ENCODE measurements at places on chromosomes 3 and 15.

DNA sequence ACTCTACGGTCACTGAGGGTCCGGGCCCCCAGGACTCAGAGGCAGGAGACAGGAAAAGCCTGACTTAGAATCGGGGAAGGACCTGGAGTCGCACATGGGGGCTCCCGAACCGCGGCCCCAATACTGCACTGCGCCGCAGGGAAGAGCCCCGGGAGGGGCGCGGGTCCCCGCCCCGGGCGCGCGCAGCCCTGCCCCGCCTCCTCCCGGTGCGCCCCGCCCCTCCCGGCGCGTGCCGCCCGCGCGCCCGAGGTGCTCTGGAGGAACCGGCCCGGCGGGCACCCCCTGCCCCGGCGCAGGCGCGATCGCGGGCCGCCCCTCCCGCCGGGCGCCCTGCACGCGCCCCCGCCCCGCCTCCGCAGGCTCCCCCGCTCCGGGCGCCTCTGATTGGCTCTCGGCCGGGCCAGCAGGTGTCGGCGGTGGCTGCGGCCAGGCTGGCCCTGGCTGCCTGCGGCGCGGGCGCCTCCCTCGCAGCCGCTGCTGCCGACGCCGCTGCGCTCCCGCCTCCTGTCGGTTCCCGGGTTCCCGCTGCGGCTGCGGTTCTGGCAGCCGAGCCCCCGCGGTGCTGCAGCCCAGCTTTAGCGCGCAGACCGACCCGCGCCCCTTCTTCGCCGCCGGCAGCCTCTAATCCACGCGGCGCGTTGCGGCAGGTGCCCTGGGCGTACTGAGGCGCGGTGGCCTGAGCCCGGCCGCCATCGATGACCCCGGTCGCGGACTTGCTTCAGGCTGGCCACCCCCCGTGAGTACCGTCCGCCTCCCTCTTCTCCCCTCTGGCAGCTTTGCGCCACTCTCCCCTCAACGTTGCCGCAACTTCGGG is at the start of gene MYRIP:
Gene MYRIP, plus strand, starts transcription at position 429 of the 814 bp plus-strand sequence. CDS start 91,208 bp downstream, outside the sequence.
- no peak for DNase-seq

- no peak for DNase-seq
Observed at GRCh38 chr15:99507504-99508310, 58.1 kb upstream of the MEF2A start.

- no peak for DNase-seq
Observed at GRCh38 chr3:115099986-115100571, 47.0 kb downstream of the ZBTB20 start.

DNA sequence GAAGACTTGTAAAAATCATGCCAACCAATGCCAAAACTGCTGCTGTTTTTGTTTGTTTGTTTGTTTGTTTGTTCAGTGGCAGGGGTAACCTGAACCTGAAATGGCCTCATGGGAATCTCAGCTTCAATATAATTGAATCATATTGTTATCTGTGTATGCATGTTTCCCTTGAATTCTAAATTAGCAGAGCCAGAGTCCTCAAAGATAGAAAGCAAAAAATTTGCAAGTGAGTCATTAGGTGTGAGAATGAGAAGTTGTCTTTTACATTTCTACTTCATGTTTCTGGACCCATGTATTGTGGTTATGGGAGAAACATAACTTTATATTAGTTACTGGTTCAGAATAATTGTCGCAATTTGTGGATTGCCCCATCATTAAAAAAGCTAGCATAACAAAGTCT is 249.2 kb downstream of the DOCK3 start:
- no peak for DNase-seq

DNA sequence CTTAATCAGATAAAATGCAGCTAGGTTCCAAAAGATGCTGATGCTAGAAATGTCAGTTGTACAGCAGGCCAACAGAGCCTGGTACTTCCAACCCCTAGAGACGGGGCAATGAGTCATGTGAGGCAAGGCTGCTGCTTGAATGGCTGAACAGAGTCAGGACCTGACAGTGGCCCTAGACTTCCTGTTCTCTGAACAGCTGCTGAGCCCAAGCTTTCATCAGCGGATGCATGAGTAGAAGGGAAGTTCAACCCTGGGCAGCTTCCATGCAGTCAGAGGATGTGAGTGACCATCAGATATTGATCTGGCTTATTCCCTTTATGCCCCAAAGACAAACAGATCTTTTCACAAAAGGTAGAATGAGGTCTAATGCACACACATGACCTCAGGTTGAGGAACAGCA is 282.9 kb upstream of the COL8A1 start:
- no peak for DNase-seq

DNA sequence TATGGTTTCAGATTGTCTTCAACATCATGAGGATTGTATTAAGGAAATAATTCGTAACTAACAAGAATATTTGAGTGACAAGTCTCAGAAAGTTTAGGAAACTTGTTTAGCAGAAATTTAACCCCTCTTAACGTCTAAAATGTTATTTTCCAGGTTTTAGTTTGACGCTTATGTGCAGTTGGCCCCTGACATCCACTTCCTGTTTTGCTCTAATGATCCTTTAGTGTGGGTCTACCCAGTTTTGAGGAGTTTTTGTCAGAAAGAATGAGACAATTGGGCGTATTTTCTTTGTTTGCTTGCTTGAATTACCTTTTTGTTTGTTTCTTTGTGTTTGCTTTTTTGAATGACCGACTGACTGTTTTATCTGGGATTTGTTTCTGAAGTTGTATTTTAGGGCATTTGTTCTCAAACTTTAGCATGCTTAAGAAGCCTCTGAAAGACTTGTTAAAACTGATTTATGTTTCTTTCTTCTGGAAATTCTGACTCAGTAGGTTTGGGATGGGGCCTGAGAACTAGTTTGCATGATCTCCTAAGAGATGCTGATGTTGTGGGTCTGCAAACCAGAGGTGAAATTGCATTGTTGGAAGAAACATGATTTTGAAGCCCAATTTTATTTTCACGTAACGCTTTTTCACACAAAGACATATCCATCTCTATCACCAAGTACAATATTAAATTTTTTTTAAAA is 20.6 kb downstream of the RBMS3 start:
- no peak for DNase-seq

DNA sequence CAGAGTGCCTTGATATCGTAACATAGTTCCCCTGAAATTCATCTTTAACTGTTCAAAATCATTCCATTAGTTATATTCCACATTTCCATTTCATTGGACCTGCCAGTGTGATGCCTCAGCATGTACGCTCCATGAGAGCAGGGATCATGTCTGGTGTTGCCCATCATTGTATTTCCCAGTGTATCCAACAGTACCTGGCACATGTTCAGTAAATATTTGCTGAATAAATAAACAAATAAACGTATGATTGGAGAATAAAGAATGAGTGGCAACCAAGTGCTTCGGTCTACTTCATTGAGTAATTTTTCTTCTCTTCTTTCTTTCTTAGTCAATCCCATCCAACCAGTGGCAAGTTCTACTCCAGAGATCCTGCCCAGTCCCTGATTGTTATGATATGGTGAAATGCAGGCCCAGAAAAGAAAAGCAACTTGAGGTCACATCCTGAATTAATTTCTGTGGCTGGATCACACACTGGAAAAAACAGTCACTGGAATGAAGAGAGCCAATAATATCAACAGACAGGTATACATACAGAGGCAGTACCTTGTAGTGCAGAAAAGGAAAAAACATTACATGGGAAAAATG is 101.2 kb downstream of the PLCH1 start:
- no peak for DNase-seq

DNA sequence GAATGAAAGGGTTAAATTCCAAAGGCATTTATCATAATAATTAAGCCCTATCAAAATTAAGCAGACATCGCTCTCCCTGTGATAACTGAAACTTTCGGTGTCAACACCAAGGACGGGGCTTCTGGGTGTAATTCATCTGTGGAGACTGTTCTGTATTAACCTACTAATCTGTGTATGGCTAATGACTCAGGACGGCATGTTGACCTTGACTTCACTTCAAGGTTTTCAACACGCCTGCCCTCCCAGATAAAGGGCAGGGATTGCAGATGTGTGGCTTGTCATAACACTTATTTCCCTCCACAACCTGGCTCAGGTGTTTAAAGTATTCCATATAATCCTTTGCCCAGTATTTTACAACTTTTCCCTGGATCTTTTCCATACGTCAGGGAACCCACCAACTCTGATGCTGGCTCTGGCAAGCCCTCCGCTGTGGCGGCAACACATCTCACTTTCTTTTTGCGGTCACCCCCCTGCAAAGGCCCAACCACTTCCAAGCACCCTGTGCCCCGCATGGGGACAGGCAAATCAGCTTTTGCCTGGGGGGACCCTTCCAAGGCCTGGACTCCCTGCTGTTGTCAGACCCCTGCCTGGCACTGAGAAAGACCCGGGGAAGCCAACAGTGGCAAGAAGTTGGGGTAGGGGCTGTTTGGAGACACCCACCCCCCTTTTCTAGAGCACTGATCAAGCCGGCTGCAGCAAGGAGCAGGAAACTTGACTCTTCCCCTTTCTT is 93.2 kb upstream of the MEF2A start:
- no peak for DNase-seq

- no peak for DNase-seq
Observed at GRCh38 chr3:98984024-98984423, 82.5 kb upstream of the DCBLD2 start.

DNA sequence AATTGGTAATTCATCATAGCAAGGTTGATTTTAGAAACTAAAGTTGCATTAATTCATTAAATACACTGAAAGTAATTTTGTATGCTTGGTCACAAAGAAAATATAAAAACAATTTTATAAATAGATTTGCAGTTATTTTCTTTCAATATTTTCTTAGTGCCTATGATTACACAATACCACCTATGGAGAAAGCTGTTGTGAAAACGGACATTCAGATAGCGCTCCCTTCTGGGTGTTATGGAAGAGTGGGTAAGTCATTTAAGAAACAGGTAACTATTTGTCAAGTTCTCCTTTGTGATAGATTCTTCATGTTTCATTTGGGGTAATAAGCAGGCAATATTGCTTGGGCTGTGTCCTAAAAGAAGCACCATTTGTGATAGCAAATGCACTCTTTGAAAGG is 3.0 kb downstream of the DUT start:
- DNase-seq: no peak

- no peak for DNase-seq
Observed at GRCh38 chr15:59654046-59654445, 3.3 kb downstream of the GTF2A2 start.

DNA sequence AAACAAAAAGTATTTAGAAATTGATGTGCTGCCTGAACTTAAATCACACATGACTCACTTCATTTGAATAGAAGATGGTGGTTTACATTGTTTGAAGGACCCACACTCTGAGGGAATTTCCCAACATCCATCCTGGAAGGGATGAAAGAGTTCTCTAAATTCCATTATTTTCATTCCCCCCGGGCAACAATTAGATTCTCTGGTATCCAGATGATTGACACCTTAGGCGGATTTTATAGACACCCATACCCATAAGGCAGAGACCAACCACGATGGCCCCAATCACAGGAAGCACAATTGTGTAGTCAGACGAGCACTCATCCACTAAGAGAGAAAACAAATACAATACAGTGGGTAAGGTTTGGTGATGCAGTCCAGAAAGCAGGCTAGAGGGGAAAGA is 24.6 kb upstream of the MCCC1 start:
- no peak for DNase-seq

DNA sequence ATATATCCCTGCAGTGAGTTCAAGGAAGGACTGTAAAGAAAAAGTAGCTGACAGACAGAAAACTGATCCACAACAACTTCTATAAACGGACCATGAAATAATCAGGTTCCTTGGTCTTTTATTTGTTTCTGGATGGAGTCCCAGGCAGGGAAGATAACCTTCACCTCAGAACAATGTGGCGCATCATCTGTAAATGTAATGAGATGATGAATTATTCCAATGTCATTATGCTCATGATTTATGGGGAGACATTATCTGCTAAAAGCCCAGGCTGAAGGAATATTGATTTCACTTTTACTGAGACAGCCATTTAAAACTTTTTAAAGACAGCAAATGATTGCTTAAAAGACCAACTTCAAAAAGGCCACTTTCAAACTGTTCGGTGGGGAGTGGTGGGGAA is 354.9 kb upstream of the ADAMTS9 start:
- DNase-seq: no peak

DNA sequence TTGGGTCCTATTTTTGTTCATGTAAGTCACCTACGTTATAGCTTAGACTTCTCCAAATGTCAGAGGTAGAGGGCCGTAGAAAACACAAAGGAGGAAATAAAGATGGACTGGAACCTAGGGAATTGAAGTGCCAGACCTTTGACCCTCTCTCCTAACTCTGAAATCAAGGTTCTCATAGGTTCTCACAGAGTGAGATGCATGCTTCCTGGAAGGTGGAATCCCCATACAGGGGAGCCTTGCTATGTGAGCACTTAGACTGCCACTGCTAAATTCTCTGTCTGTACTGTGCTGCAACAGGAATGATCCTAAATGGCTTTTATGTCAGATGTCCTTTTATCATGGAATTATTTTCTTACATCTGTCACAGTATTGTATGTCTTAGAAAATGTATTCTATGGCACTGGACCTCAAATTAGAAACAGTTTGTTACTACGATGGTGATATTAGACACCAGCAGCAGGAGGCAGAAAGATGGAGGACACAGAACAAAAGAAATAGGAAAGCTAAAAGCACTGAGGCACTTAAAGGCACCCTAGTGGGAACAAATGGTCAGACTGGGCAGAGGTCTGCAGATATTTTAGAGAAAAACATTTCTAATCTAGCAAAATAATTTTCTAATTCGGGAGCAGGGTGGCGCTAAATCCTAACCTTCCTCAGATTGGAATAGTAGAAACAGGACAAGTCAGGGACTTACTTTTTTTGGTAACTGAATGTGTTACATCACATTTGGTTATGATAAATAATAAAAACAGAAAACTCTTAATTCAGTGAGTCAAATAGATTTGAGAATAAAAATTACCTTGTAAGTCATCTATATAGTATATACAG is 60.2 kb upstream of the CDAN1 start:
- no peak for DNase-seq

- no peak for DNase-seq
Observed at GRCh38 chr3:194711913-194712312, 26.2 kb downstream of the FAM43A start.

GRCh38 chr3:179668429-179668828 is 15.6 kb downstream of the USP13 start:
- DNase-seq: no peak

- peak; percentile 63 for DNase-seq
Observed at GRCh38 chr15:60673918-60674558, 195.1 kb upstream of the ICE2 start.

DNA sequence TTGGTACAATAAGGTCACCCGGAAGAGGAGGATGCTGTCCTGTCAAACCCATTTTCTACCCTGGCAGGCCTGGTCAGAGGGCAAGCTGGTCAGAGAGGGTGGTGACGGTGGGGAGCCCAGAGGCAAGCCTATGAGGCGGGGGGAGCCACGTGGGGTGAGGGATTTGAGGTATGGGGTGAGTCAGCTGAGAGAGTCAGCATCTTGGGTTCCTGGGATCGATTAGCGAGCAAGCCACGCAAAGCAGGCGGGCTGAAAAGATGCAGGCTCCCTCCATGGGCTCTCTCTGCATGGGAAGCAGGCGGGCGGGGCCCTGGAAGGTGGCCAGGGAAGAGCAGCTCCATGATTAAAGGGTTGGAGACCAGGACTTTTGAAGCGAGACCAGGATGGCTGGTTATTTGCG is 48.1 kb downstream of the MAGEF1 start:
- no peak for DNase-seq

DNA sequence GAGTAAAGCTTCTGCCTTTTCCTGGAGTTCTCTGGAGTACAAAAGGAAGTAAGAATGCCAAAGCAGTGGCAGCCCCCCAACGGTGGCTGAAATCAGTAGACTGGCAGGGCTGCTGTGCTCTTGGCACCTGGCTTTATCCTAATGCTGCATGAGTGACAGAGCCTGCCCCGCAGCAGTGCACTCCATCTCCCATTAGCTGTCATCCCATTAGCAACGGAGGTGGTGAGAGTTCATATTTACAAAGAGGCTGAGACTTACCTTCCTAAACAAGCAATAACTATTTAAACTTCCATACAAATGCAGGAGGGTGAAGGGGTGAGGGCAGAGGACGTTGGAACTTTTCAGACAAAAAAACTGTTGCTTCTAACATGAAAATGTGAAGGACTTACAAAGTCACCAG is 51.9 kb downstream of the SERPINI1 start:
- no peak for DNase-seq
